ENCODE measurements at places on chromosomes 4 and X. TPM values are rescaled to one million over a fixed set of nuclear protein-coding genes. Genes with fewer than 3 reads are reported as not detected.

The PCDH19 gene
- 3.4 TPM for total RNA-seq

The RWDD4 gene
- 18.2 TPM for total RNA-seq

The TIGD4 gene
- 0.49 TPM for total RNA-seq

The SPANXN4 gene
- total RNA-seq, result not detected

The SYTL5 gene
- total RNA-seq, result 1.2 TPM

The RPS6KA6 gene
- total RNA-seq, result 2.7 TPM

The MYOZ2 gene
- total RNA-seq, result 0.49 TPM

The NPY1R gene
- 16.7 TPM for total RNA-seq

The AFM gene
- not detected for total RNA-seq

The DCAF12L1 gene
- not detected for total RNA-seq

The PF4V1 gene
- total RNA-seq, result not detected

The ZNF157 gene
- total RNA-seq, result not detected

The GSX2 gene
- not detected for total RNA-seq

The TMEM154 gene
- 33.1 TPM for total RNA-seq

The AFF1 gene
- total RNA-seq, result 99.9 TPM

The TMEM150C gene
- total RNA-seq, result 10.6 TPM

The XAGE2 gene
- total RNA-seq, result not detected

The ZNF595 gene
- 12.8 TPM for total RNA-seq

The DUSP21 gene
- not detected for total RNA-seq

The FABP2 gene
- not detected for total RNA-seq

The SMIM10L2A gene
- 1.5 TPM for total RNA-seq

Data from vagina (tissue), 2 donors.